ENCODE measurements at places on chromosomes 2 and 18. TPM values are rescaled to one million over a fixed set of nuclear protein-coding genes. Genes with fewer than 3 reads are reported as not detected.

KIAA2012 gene
- under 0.01 TPM for total RNA-seq

EVX2 gene
- under 0.01 TPM for total RNA-seq

SPC25 gene
- 0.28 TPM for total RNA-seq

ALPI gene
- total RNA-seq, result not detected

NEUROD1 gene
- not detected for total RNA-seq

CNTNAP5 gene
- not detected for total RNA-seq

RGPD3 gene
- total RNA-seq, result 0.09 TPM

SERPINB3 gene
- not detected for total RNA-seq

STPG4 gene
- total RNA-seq, result 0.37 TPM

RBKS gene
- 1.6 TPM for total RNA-seq

NAGK gene
- 60.7 TPM for total RNA-seq

PRPF40A gene
- total RNA-seq, result 102 TPM

All from smooth muscle cell of bladder (primary cell).